Esophagus squamous epithelium (tissue), 5 donors: ENCODE measurements at places on chromosomes 7 and 10.

DNA sequence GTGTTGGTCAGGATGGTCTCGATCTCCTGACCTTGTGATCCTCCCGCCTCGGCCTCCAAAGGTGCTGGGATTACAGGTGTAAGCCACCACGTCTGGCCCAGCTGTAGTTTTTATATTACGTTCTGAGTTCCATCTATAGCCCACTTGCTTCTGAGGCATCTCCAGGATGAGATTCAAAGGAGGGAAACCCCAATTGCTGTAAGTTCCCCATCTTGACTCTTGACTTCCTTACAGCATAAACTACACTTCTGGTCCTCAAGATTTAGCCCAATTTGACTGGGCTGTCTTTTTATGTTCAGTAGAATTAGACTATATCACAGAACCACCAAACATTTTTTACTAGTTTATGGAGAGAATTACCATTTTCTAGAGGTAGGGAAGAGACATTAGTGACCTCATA, 44.3 kb downstream of the CCM2 start:
- peaks cover 8% of the 10 kb centered on the region for H3K36me3 ChIP-seq
- no peak overlapping the region for H3K27ac ChIP-seq
- no peaks in the 10 kb centered on the region for H3K27me3 ChIP-seq
- no peak overlapping the region for H3K4me3 ChIP-seq
- DNase-seq = no peak

GRCh38 chr10:43969506-43969905, 320.8 kb upstream of the ZNF32 start:
- no peaks in the 10 kb centered on the region for H3K27me3 ChIP-seq
- no peak for DNase-seq
- H3K27ac ChIP-seq = no peak overlapping the region
- peaks cover 16% of the 10 kb centered on the region for H3K4me1 ChIP-seq
- H3K4me3 ChIP-seq = no peak overlapping the region
- no peaks in the 10 kb centered on the region for H3K36me3 ChIP-seq

GRCh38 chr10:114615600-114616007, 42.5 kb downstream of the ABLIM1 start:
- H3K36me3 ChIP-seq = no peaks in the 10 kb centered on the region
- no peaks in the 10 kb centered on the region for H3K27me3 ChIP-seq
- DNase-seq = no peak
- peaks cover 10% of the 10 kb centered on the region for H3K4me1 ChIP-seq

DNA sequence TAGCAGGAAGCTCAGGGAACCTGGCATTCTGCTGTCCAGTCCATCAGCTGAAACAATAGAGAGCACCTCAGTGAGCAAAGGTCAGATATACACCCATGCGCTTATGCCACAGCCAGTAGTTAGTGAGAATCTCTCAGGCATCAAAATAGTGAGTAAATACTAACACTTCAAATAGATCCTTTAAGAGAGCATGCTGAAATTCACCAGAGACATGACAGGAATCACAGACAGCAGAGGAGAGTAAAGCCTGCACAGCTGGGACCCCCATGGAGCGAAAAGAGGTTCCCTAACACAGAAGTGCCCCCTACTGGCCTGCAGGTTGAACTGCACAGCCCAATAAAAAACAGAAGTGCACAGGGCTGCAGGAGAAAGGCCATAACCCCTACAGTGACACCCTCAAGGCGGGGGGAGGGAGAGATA, 57.6 kb upstream of the ANTXRL start:
- H3K4me1 ChIP-seq = no peaks in the 10 kb centered on the region
- no peaks in the 10 kb centered on the region for H3K36me3 ChIP-seq
- no peak overlapping the region for H3K4me3 ChIP-seq
- no peak for DNase-seq

GRCh38 chr7:80681272-80681885, 42.9 kb downstream of the CD36 start:
- no peaks in the 10 kb centered on the region for H3K27me3 ChIP-seq
- no peaks in the 10 kb centered on the region for H3K36me3 ChIP-seq
- H3K27ac ChIP-seq = no peak overlapping the region
- DNase-seq = no peak

GRCh38 chr10:112949875-112950507, at the start of gene TCF7L2:
Gene TCF7L2 (plus strand): TSS chr10:112950247. CDS start chr10:112950757, 510 bp downstream.
- H3K4me1 ChIP-seq = peaks cover 52% of the 10 kb centered on the region
- no peaks in the 10 kb centered on the region for H3K36me3 ChIP-seq
- no peaks in the 10 kb centered on the region for H3K27me3 ChIP-seq
- peak within 1 kb of the TSS; percentile 87 for H3K4me3 ChIP-seq

DNA sequence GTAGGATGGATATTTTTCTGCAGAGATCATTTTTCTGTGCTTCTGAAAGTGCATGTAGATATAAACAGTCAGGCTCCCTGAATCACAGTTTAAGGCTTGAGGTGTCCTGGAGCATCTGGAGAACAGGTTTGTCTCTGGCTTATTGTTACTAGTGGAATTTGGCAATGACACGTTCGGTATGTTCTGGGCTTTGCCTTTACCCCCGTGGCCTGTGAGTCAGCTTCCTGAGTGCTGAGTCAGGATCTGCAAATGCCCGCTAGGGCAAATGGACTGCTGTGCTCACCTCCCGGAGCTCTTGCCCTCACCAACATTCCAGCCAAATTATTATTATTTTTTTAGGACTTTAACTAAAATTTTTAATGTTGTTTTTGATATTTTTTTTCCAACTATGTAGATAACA, 192.5 kb upstream of the PRSS1 start:
- no peaks in the 10 kb centered on the region for H3K4me1 ChIP-seq
- no peaks in the 10 kb centered on the region for H3K36me3 ChIP-seq
- H3K4me3 ChIP-seq = no peak overlapping the region
- H3K27ac ChIP-seq = no peak overlapping the region
- no peak for DNase-seq
